ENCODE measurements at places on chromosomes 4 and X.

- DNase-seq: no peak
Measured at GRCh38 chr4:84263415-84263814, 235.7 kb downstream of the NKX6-1 start.

- DNase-seq: no peak
Measured at GRCh38 chr4:36574816-36575215, 293.4 kb downstream of the DTHD1 start.

- no peak for DNase-seq
Measured at GRCh38 chr4:90120815-90121214, 6.4 kb upstream of the CCSER1 start.

DNA sequence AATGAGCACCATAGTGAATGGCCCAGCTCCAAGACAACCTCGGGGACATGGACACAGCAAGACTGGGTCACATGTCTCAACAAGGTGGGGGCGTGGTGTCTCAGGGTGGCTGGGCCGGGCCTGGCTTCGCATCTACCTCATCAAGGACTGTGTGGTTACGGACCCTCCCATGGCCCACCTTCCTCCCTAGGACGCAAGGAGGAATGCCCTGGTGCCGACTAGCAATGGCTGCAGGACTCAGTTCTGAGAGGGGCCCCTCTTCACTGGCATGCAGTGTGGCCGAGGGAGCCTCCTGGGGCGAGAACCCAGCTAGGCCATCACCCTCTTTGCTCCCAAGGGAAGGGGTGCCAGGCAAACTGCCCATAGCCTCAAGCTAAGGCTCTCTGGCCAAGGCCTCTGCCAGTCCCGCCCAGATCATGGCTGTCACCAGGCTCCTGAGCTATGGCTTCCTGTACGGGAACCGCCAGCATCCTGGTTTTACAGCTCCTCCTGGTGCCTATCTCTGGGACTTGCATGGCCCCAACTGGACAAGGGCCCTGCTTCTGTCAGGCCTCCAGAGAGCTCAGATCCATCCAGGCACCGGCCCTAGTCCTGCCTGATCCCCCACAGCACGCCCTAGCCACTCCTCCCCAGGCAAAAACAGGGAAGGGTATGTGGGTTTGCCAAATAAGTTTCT, 218.0 kb upstream of the AGTR2 start:
- DNase-seq: no peak

DNA sequence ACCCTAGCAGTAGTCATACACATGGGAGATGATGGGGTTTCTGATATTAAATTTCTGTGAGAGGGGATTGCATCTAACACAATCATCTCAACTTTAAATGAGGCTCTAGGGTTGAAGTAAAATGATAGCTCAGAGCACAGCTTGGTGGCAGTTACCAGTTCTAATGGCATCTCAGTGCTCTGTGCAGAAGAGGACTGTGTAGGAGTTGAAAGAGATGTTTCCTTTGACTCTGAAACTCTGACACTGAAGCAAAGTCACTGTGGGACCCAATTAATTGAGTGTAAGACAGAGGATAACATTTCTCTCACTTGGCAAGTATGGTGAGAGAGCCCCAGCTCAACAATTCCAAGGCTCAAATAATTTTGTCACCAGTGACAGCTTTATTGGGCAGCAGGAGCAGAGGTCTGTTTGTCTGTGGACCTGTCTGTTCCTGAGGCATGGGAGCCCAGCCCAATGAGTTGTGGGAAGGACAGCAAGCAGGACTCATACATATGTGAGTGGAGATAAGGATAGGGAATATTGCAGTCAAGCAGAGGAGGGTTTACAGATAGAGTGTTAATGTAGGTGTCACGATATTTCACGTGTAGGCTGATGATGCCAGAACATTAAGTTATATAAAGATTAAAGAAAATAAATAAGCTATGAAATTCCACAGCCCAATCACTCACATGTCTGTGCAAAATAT, 76.7 kb upstream of the NAF1 start:
- DNase-seq: no peak

DNA sequence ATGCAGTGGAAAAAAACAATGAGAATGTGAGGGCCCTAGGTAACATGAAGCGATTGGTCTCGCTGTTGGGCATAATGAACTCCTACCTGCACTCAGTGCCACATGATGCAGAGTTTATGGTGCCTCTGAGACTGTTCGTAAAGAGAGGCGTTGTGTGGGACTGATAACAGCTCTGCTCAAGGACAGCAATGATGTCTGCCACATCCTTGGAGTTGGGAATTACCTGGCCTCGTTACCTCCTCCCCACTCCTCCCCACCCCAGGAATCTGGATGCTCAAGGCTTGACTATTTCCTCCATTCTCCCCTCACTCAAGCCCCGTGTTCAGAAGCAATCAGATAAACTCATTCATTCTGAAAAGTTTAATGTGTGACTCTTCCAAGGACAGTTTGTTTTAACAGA, 148.0 kb upstream of the JADE1 start:
- DNase-seq: no peak

DNA sequence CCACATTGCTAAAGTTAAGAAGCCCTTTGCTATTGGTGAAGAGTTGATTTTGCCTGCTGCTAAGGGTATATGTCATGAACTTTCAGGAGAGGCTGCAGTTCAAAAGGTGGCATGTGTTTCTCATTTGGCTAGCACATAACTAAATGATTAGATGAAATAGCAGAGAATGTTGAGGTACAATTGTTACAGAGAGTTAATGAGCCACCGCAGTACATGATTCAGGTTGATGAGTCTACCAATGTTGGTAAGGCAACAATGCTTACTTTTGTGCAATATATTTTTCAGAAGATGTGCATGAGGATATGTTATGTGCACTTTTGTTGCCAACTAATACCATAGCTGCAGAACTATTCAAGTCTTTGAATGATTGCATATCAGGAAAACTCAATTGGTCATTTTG, 21.1 kb upstream of the CXCL2 start:
- DNase-seq: no peak

- no peak for DNase-seq
Measured at GRCh38 chrX:109155161-109155560, 326.7 kb downstream of the GUCY2F start.

- DNase-seq: peak; percentile 89
Measured at GRCh38 chr4:107913283-107913899, 18.0 kb upstream of the CYP2U1 start.

GRCh38 chrX:39170464-39170863, 369.2 kb downstream of the MID1IP1 start:
- no peak for DNase-seq

Measured in fibroblast of pulmonary artery (primary cell).